ENCODE measurements at places on chromosomes 6 and 20.

- no peak for DNase-seq
Measured at GRCh38 chr6:135722190-135722589, 129.3 kb upstream of the PDE7B start.

DNA sequence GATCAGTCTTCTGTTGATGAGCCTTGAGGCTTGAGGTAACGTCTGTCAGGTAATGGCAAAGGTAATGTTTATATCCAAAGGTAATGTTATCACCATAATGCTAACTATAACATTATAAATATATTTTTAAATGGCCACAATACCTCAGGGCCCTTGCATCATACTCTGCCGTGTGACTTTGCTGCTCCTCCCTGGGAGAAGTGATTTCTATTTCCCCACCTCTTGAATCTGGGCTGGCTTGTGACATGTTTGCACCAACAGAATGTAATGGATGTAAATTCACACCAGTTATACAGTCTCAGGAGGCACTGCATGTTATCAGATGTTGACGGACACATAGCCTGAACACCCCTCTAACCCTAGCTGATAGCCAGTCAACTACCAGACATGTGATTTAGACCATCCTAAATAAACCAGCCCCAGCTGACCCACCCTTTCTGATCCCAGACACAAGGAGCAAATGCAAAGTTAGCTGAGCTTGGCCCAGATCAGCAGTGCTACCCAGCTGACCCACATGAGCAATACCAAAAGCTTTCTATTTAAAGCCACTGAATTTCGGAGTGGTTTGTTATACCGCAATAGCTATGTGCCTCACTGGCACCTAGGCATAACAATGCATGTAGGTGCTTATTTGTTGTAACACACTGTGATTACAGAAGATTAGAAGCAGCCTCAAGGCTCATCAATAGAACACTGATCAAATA, 93.8 kb upstream of the SIRPA start:
- no peak for DNase-seq

- DNase-seq: no peak
Measured at GRCh38 chr6:163945808-163946207, 531.3 kb downstream of the QKI start.

DNA sequence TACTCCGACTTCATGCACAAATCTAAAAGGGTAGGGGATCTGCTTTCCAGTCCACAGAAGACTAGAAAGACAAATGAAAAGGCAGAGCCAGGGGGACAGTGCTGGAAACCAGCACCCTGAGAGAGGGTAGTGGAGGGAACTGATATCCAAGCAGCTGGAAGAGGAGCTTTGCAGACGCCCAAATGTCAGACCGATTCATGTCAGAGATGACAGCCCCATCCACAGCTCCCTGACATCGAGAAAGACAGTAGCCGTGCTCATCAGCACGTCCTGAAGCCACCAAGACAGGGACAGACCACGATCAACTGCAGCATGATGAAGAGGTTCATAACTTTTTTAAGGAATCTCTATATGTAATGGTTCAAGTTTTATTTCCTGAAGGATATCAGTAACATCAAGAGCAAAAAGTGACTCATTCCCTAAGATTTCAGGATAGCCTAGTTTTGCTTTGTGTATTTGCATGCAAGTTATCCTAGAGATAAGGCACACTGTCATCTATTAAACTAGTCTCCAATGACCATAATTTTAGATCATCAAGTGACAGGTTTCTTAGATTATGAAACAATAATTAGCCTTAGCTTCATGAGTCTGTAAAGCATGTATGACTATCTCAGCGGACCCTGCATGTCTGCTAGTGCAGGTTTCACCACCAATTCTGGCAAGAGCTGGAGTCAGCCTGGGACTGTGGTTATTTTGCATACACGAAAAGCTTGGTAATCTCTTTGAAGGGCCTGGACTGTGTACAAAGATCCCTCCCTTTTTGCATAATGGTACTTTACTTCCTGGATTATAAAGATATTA, 43.0 kb downstream of the PRDM1 start:
- DNase-seq: no peak

DNA sequence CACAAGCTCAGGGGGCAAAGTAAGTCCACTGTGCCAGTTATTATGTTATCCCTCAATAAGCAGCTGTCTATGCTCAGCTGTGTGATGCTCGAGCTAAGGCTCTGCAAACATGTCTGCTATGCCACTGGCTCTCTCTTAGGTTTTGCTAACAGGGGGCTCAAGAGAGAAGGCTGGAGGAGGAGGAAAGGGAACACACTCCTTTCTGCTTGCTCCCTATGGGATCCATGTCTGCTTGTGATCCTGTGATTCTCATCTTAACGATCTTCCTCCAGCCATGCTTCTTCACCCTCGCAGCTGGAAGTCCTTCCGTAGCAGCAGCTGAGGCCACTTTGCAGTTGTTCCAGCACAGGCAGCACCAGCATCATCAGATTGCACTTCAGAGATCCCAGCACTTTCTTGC, 37.0 kb upstream of the IGF2R start:
- DNase-seq: no peak

GRCh38 chr6:125985522-125985921, 818 bp upstream of the TRMT11 start:
- DNase-seq: no peak

DNA sequence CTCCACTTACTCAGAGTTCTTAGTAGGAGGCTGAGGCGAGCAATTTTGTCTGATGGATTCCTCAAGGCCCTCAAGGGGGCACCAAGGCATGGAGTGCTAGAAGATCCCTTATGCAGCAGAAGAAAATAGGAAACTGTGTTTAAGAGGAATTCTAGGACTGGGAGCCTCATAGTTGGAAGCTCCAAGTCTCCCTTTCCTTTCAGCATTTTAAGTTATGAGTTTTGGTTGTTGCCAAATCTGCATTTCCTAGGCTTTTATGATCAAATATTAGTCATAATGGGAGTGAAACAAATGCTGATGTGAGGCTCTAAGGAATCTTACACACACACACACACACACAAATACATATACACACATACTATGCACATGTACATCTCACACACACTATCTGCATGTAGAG, 714.0 kb downstream of the UTRN start:
- DNase-seq: no peak

GRCh38 chr6:33194431-33194979, 2.2 kb upstream of the COL11A2 start:
- no peak for DNase-seq

- DNase-seq: no peak
Measured at GRCh38 chr6:47679322-47679906, 19.0 kb upstream of the ADGRF4 start.

DNA sequence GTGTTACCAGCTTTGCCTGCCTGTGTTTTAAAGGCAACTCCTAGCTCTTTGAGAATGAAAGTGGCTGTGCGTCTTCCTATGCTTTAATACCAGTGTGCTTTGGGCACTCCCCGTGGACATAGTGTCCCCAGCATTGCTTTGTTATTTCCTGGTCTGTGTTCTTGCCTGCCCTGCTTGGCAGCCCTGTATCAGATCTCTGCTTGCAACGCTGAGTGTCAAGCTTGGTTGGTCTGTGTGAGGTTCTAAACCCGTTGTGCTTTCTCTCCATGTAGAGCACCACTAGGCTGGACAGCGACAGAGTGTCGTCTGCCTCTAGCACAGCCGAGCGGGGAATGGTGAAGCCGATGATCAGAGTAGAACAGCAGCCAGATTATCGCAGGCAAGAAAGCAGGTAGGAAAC, 80.2 kb downstream of the AFDN start:
- DNase-seq: no peak

- no peak for DNase-seq
Measured at GRCh38 chr20:59772931-59773913, 160.2 kb downstream of the SYCP2 start.

DNA sequence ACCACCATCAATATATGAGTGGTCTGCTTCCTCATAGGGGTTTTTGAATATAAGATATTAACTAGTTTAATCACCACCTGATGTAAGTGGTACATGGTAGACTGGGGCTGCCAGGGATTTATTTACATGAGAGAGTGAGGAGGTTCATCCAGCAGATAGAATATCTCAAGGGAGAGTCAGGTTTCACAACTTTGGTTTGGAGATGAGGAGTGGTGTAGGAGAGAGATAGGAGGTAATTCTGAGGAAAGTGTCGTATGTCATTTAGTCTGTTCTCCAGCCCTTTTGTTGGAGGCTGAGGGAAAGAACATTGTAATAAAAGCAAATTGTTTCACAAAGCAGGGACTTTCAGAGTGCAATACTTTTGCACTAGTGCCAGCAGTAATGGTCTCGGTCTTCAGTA, 16.8 kb downstream of the L3MBTL3 start:
- no peak for DNase-seq

DNA sequence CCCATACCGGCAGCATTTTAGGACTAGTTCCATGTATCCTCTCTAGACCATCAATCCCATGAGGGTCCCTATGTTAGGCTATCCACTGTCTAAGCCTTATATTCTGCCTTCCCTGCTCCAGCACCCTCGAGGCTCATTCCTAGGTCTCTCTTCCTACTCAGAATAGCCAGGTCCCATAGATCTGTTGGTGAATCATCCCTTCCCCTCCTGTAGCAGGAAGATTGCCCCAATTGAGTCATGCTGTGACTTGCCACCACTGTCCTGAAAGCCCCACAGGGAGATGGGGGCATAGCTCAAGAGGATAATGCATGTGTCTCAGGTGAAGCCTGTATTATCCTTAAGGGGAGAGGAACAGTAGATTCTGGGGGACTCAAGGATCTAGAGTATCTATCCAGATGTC, 143.1 kb upstream of the MOCS1 start:
- no peak for DNase-seq

DNA sequence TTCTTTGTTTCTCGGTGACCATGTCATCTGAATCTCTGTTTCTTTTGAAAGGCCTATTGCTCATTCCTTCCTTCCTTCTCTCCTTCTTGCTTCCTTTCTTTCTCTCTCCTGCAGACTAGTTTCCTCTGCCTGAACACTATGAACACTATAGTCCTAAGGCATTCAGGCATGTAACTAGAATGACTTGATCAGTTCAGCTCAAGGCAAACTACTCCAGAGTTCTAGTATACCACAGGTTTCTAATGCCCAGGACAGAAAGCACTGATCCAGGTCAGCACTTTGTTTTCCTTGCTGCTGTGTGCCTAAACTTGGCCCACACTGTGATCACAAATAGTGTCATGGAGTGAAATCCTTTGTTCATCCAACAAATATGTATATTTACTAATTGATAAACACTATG, 324.1 kb upstream of the GJE1 start:
- DNase-seq: no peak

DNA sequence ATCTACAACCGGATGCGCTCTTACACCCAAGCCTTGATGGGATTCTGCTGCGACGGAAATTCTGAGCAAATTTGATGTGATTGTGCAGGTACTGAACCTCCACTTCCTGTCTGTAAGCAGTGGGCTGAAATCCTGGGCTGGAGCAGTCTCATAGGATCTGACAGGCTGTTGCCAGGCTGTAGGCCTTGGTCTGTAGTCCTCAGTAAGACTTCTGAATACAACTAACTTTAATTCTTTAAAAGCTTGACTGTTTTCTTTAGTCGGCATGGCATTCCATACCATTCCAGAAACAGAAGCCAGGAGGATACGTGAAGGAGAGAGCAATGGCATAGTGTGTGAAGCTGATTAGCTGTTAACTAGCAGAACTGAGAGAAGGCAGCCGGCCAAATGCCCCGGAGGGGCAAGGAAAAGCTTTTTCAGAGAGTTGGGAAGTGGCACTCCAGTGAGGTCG, 68.3 kb downstream of the ADTRP start:
- peak; percentile 29 for DNase-seq

DNA sequence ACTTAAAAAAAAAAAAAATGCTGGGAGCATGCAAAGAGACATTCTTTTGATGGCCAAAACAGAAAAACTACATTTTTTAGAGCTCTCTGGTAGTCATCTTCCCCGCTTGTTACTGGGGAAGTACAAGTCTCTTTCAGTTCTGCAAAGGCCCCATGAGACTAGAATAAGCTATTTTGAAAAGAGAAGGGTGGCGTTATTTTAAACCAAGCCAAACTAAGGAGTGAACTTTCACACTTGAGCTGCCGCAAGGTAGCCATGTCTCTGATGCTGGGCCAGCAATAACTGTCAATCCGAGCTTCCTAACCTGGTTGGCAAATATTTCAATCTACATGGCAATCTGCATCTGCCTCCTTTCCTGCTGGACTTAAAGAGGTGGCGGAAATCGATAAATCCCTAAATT, 96.7 kb downstream of the L3MBTL3 start:
- no peak for DNase-seq

- DNase-seq: no peak
Measured at GRCh38 chr6:1993042-1993441, 252.4 kb downstream of the GMDS start.

GRCh38 chr6:71383901-71384489, 95.4 kb downstream of the OGFRL1 start:
- no peak for DNase-seq

DNA sequence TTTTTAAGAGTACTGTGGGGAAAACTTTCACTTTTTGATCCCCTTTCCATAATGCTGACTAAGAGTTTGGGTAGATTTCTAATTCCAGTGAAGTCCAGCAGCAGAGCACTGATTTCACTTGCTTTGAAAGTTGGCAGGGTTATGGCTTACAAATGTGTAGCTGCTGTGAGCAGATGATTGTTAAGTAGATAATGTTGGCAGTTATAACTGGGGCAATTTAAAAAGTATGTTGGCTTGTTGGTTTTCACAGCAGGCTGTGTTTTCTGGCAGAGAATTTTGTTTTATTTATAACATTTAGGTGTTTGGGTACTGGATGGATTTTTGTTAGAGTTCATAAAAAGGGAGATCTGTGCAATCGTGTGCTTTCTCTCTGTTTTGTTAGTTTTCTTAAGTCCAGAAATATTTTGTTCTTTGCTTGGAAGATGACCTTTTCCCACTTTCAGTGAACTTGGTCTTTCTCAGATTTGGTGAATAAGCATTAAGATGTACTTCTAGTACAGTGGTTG, 31.4 kb downstream of the AFDN start:
- DNase-seq: no peak

GRCh38 chr20:38805958-38806854, 709 bp downstream of the PPP1R16B start:
- no peak for DNase-seq

GRCh38 chr6:165746331-165746730, 83.3 kb upstream of the PDE10A start:
- no peak for DNase-seq

GRCh38 chr20:63891061-63892002, 3.6 kb upstream of the DNAJC5 start:
- DNase-seq: no peak

- no peak for DNase-seq
Measured at GRCh38 chr6:140252099-140252498, 877.7 kb upstream of the CITED2 start.

GRCh38 chr20:37803438-37804307, 99.3 kb upstream of the VSTM2L start:
- no peak for DNase-seq

- no peak for DNase-seq
Measured at GRCh38 chr6:170166511-170167122, 124.3 kb downstream of the DLL1 start.

GRCh38 chr6:79808921-79809320, 138.4 kb downstream of the ELOVL4 start:
- DNase-seq: no peak

Measured in stimulated activated CD4-positive, alpha-beta T cell treated with anti-CD3 and anti-CD28 coated beads, Interleukin-1b, Interleukin-23, amount 100 ng/mL, for 1 hour (primary cell).